ENCODE measurements at places on chromosomes 4 and X. TPM values are rescaled to one million over a fixed set of nuclear protein-coding genes. Genes with fewer than 3 reads are reported as not detected.

OTUD6A gene
- not detected for total RNA-seq

PRRG3 gene
- total RNA-seq, result 0.32 TPM

ATOH1 gene
- not detected for total RNA-seq

NPY2R gene
- total RNA-seq, result not detected

GNRHR gene
- total RNA-seq, result not detected

SOD3 gene
- total RNA-seq, result 128 TPM

WDR17 gene
- 1.4 TPM for total RNA-seq

VEGFD gene
- 8.2 TPM for total RNA-seq

DNA sequence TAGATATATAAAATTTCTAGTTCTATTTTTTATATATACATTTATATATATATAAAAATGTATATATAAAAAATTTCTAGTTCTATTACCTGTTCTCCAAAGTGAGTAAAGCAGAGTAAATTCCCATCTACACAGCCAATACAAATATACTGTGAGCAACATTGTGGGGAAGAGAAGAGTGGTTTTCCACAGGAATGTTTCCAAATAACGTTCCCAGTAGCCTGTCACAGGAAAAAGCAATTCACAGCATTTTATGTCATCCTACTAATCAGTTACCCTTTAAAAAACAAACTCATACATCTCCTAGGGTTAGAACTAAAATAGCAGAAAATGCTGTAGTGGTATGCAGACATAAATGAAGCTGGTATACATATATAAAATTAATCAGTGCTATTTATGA is 44.5 kb downstream of the AASDH start:
- DNase-seq, result no peak

DNA sequence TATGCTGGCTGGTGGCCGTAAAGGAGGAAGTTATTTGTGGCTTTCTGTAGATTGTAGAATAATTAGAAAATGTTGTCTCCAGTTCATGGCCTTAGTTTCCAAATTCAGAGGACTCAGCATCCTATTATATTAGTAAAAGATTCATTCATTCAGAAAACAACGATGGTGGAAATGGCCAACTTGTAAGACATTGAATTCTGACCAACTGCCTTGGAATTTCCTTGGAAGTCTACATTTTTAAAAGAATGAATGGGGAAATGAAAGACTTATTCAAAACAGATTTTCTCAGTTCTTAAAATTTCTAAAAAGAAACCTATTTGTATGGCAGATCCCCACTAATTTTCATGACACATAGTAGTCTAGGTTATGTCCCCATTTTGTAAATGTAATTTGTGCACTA is 561.5 kb downstream of the ANKRD50 start:
- DNase-seq, result no peak

DNA sequence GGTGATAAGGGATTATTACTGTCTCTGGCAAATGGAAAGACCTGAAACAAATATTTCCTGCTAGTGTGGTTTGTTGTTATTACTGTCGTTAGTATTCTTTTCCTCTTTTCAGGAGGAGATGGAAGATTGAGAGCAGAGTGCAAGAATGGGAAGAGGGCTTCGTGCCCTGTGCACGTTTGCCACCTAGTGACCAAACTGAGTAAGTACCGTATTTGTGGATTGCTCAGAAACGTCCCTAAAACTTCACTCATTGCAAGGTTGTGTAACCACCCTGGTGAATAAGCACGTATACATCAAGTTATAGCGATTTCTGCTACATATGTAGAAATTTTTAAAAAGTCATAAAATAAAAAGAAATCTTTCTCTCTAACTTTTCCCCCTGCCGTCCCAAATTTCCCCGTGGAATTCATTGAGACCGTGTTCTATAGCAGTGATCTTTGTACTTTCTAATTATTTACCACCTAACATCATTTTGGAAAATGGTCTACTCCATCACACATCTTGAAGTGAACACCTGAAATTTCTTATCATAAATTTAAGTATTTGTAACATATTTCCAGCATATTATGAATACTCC is 24.3 kb downstream of the LINC00632 start:
- DNase-seq, result no peak

DNA sequence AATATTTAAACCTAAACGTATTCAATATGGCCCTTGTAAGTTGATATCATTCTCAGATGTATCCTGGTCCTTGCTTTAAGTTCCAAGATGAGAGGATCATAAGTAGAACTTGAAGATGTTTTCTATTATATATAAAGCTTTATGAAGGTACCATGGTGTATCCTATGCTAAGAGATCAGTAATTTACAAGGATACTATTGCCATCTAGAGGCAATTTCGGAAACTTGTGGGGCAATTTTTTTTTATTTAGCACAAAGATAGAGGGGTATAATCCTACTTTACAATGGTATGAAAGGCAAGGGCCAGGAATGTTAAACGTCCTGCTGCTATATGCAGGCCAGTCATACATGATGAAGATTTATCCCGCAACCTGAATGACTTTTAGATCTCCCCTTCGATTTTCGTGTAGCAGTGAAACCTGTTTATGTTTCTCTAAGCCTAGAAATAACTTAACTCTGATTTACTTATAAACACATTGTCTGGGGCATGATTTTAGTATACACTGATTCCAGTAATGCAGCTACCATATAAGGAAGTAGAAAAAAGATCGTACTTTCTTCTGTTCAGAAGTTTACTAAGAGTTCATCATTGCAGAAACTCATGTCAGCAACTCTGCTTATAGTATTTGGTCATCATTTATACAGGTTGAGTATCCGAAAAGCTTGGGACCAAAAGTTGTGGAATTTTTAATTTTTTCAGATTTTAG is 2.6 kb downstream of the SLC25A31 start:
- DNase-seq, result no peak

DNA sequence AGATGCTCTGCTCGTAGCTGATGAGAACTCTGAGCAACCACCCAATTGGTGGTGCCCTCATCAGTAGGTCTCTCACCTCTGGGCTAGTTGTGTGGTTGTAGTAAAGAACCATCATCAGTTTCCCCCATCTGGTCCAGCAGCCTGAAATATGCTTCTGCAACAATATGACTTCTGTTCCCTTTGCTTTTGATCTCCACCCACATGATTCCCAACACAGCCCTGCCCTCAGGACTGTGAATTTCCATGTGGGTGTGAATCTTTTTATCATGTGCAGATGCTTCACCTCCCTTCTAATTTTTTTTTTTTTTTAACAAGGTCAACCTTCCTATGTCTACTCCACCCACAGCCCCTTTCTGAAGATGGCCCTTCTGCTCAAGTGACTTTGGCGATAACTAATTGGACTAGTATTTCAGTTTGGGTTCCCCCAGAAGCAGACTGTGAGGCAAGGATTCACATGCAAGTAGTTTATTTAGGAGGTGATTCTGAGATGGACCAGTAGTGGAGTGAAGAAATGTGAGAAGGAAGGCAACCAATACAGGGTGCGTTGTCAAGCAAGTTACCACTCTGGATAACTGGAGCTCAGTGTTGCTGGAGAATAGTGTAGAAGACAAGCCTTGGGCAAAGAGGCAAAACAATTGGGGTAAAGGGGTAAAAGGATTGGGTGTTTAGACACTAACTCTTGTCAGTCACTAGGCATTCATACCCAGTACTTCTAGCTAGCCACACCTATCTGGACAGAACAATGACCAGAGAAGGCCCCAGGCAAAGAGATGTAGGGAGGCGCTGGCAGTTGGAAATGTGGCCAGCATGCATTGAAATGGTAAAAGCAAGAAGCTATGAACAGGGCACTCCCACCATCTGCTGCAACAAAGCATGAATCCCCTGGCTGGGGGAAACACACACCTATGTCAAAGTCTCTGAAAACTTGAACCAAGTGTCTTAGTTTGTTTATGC is 466.2 kb downstream of the BCOR start:
- no peak for DNase-seq

- DNase-seq, result no peak
Measured at GRCh38 chr4:31620476-31620875, 900.3 kb downstream of the PCDH7 start.

- DNase-seq, result no peak
Measured at GRCh38 chr4:144732584-144733428, 86.8 kb downstream of the HHIP start.

GRCh38 chr4:152591396-152591795 is 55.5 kb upstream of the FBXW7 start:
- DNase-seq, result no peak

- DNase-seq, result no peak
Measured at GRCh38 chr4:16505726-16506125, 279.5 kb upstream of the TAPT1 start.

DNA sequence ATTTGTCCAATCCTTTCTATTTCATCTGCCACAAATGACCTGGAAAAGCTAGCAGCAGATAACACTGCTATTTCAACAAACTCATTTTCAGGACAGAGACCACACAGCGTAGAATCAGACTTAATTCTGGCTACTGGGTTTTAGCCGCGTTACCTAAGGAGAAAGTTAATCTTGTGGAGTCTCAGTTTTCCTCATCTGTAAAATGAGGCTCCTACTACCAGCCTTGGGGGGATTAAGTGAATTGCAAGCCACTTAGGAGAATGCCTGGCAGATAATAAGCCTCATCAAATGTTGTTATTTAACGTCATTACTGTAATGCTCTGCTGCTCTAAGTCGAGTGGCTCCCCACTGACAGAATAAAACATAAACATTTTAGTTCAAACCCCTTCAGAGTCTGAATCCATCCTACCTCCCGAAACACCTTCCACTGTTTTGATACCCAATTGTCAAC is 1.4 kb downstream of the CCNI start:
- no peak for DNase-seq

GRCh38 chr4:165016971-165017370 is 14.8 kb upstream of the TRIM60 start:
- DNase-seq, result no peak

GRCh38 chr4:185774845-185775680 is 36.9 kb downstream of the SORBS2 start:
- DNase-seq, result no peak

DNA sequence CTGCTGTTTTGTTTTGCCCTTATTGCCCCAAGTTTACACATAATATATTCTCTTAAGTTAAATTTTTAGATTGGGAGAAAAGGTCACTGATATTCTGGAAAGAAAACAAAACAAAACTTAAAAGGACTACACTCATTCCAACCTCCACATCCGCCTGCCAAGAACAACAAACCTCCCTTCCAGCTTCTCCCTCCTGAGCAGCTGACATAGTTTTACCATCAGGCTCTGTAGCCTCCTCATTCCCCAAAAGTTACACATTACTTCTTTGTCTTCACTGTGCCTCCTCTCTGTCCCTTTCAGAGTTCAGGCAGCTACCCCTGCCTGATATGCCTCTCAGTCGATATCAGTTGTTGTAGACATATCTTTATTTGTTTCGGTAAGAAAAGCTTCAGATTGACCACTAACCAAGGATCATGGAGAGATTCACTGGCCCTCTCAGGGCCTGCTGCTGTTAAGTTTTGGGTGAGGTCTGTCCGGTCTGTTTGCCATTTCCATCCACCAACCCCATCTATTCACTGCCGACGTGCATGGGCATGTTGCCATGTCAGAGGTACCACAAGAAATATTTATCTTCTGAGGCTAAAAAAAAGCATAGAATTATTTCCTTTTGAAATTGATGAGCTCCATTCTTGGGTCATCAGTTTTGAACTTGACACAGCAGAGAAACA is 164.1 kb downstream of the GASK1B start:
- DNase-seq, result no peak

- no peak for DNase-seq
Measured at GRCh38 chr4:185540487-185541120, 5.3 kb upstream of the PDLIM3 start.

DNA sequence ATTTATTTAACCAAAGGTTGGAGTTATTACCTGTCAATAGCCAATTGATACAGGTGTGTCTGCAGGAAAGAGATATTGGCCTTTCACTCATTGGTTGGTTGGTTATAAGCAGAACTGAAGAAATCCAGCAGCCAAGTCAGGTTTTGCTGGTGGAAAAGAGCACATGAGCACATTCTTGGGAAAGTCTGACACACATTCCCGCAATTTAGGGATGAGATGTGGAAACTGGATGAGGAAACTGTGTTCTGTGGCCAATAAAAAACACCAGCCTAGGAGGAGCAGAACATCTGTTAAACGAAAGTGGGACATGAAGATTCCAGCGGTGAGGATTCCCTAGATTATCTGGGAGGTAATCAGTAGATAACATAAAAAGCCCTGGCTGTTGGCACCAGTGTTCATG is 567.4 kb upstream of the CPEB2 start:
- no peak for DNase-seq
